Activated CD8-positive, alpha-beta memory T cell treated with anti-CD3 and anti-CD28 coated beads for 24 hours (primary cell): ENCODE measurements at places on chromosomes 3 and 15.

- DNase-seq = no peak
Measured at GRCh38 chr15:49962044-49962602, 156.9 kb downstream of the ATP8B4 start.

GRCh38 chr3:55267206-55267930 lies 219.7 kb downstream of the WNT5A start:
- DNase-seq = no peak

DNA sequence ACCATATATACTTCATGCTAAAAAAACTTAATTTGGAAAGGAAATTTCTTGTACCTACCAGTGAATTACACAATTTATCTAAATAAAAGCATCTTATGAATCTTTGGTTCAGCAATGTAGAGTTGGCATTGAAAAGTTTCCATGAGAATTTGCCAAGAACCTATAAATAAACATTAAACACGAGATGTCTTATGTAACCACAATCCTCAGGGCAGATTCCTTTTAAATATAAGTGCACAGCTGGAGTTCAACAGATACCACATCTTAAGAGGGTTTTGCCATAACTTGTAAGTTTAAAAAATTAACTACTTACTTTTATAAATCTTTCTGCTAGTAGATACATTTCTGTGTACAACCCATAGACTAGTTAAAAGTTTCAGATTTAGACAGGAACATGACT lies 499.3 kb upstream of the ARRDC4 start:
- DNase-seq = no peak

DNA sequence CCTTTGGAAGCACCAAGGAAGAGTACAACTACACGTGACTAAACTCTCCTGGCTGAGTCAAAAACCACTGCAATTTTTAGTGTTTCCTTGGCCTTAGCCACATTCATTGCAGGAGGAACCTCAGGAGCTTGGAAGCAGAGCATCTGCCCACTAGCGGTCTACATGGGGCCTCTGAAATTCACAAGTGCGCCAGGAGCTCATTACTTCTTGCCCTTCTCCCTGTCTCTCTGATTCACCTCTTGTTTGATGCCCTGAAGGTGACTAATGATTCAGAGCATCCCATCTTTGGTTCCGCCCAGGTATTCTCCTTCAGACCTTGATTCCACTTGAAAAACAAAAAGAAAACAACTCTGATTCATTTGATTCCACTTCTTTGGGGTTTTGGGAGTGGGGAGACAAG lies 201.1 kb upstream of the LPP start:
- no peak for DNase-seq

- no peak for DNase-seq
Measured at GRCh38 chr3:188421836-188422540, 268.0 kb downstream of the LPP start.

DNA sequence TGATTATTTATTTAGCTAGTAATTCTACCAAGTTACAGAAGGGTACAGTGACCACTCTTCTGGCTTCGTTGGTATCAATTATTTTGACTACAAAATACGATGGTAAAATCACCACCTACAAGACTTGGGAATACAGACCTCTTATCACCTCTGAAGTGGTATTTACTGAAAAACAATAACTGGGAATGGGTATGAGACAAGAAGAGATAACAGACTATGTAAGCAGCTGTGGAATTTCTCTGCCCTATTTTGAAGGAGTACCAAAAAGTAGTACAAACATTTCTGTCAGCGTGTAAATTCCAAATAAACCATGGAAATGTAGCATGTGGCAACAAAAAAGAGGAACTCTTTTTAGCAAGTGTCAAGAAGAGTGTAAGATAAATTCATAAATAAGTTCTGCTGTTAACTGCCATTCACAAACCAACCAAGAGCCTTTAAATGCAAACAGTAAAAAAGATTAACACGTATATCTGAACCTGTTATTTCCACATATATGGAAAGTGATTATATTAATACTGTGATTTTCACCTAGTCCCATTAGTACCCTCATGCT lies 77.0 kb upstream of the SLC12A8 start:
- DNase-seq = no peak

DNA sequence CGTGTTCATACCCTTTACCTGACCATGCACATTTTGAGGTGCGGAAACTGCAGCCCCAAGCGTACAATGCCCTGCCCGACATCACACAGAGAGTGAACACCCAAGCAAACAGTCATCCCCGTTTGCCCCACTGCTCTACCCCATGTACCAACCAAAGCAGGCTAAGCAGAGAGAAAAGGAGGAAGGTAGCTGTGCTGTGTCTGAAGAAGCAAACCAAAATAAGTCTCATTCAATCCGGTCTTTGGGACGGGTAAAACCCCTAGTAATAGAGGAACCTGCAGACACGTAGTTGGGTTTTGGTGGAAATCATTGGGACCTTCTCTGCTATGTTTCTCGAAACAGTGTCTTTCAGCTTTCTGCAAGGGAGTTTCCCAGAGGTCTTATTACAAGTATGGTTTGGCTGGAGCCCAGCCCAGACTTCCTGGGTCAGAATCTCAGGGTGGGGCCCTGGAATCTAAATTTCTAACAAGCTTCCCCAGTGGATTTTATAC lies 164.6 kb upstream of the HES1 start:
- no peak for DNase-seq

DNA sequence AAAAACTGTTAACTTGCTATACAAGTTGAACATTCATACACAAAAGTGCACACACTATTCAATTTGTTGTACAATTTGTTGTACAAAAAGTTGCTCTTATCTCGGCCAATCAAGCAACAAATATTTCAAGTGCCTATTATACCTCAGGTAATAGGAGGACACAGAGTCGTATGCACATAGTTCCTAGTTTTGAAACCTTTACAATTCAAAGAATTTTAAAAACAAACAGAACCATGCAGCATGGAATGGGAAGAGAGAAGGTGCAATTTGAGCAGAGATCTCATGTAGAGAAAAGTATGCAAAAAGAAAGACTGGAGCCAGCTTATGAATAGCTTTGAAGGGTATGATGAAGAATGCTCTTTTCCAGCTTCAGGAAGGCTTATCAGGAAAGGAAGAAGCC lies 46.5 kb upstream of the ARPP19 start:
- DNase-seq = no peak

GRCh38 chr3:154013736-154014135 lies 107.5 kb upstream of the ARHGEF26 start:
- DNase-seq = no peak

- no peak for DNase-seq
Measured at GRCh38 chr15:75817138-75817935, 25.9 kb upstream of the UBE2Q2 start.

DNA sequence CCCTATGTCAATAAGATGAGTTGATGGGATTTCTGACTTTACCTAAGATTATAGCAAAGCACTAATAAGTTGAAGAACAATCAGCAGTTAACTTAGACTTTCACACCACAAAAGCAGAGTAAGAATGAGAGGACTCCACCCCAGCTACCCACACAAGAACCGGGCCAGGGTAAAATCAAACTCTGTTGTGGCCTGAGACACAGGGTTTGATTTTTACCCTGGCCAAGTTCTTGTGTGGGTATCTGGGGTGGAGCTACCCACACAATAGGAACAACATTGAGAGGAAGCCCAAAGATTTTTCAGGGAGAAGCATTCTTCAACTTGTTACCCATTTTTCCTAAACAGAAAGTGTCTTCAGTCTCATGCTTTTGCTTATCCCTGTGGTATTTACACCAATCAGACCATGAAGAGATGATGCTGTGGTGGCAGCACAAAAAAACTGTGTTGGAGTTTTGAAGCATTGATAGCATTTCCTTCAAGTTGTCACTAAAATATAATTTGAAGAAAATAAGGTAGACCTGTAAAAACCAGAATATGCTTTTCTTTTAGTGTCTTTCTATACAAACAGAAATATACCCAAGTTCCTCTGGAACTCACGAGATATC lies 25.6 kb downstream of the CPOX start:
- DNase-seq = no peak

- no peak for DNase-seq
Measured at GRCh38 chr3:115500795-115501194, 122.5 kb upstream of the GAP43 start.

DNA sequence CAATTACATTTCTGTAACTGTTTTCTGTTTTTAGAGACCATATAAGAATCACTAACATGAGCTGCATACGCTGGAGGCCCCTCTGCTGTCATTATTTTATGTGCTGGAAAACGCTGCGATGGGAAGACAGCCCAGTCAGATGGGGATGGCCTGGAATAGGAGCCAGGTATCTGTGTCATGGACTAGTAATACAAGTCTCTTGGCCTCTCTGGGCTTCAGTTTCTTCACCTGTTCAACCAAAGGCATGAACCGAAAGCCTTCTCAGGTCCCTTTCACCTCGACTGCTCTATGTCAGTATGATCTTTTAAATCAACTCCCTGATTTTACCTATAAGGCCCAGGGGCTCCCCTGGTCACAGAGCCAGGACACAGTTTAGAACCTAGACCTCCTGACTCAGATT lies 14.6 kb upstream of the RFTN1 start:
- DNase-seq = no peak

DNA sequence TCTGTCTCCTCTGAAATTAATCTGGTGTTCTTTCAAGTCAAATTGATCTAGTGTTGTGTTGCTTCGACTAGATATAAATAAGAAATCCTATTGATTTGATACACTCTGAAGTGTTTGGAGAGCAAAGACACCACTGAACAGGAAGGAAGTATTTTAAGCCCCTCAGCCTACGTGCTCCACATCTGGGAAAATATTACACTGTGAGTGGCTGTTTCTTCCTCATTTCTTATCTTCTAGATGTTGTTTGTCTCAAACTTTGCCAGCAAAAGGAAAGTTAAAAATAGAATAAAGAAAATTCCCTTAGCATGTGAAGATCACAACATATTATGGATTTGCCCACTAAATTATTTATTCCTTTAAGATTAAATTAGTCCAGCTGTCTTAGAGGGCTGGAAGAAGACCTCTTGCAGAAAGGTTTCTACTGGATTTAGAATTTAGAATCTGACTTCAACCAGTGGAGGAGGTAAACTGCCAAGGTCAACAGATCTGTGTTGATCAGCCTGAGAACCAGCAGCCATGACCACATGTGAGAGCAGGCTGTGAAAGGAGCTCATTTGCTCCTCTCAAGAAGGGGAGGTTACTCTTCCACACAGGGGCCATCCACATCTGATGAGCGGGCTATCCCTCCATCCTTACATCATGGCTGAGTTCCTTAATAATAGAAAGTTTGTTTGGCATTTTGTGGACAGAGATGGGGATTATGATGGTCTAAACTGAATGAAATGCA lies 46.3 kb upstream of the ACKR4 start:
- DNase-seq = no peak

DNA sequence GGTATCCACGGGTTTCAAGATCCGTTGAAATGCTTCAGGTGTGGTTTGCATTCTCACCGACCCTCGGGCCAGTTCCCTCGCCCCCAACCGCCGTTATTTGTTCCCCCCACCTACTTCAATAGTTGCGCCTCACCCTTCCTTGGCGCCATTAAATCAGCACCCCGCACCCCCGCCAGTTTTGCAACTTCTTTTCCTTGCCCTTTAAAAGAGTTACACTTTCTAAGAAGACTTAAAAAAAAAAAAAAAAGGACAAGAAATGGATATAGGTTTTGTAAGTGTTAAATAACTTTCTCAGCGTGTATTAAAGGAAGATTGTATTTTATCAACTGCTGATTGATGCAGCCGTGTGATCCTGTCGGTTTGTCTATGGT lies 87.2 kb downstream of the NR2F2 start:
- no peak for DNase-seq

GRCh38 chr15:33808720-33809457 lies 159.4 kb upstream of the CHRM5 start:
- DNase-seq = no peak

GRCh38 chr3:38281895-38282686 lies at the start of gene SLC22A14:
TSS of gene SLC22A14 (plus strand) at chr3:38282294. CDS start at chr3:38306027, 23,733 bp downstream.
- no peak for DNase-seq

- peak; percentile 26 for DNase-seq
Measured at GRCh38 chr15:99953886-99954285, 220.6 kb upstream of the LYSMD4 start.

DNA sequence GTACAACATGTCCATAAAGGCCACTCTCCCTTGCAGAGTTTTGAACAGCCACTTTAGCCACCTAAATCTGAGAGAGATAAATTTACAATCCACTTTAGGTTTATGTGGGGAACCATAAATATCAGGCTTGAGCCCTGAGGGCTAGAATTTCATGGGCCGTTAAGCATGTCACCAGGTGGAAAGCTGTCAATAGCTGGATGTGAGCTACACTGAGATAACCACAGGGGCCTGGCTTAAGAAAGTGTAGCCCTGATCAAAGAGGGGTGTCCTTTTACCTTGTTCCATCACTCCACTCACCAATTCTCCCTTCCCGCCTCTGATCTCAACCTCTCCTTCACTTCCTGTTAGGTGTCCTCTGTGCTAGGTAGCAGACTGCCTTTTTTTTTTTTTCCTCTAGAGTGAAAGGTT lies 172.8 kb upstream of the ICE2 start:
- DNase-seq = no peak

DNA sequence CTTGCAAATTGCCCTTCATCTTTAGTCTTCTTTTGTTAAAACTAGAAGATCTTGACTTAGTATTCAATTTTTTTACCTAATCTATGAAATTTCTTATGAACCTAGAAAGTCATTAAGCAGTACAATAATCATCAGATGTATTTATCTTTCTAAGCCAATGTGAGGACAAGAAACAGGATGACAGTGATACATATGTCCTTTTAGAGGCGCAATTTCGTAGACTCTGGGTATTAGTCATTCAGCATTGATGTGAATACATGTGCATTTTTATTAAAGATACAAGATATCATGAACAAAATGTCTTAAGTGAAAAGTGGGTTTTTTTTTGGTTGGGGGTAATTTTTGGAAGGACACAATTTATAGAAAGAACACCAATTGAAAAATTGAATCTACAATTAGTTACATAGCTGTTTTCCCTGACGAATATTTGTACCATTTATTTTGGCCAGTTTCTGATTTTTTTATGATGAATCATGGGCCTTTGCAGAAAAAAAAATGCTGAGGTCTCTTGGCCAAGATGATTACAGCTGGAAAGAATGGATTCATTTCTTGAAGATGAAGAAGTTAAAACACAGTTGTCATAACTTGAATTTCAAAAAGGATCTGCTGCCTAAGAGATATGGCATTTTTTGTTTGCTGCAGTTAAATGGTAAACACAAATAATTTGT lies 48.9 kb upstream of the AGTR1 start:
- no peak for DNase-seq

DNA sequence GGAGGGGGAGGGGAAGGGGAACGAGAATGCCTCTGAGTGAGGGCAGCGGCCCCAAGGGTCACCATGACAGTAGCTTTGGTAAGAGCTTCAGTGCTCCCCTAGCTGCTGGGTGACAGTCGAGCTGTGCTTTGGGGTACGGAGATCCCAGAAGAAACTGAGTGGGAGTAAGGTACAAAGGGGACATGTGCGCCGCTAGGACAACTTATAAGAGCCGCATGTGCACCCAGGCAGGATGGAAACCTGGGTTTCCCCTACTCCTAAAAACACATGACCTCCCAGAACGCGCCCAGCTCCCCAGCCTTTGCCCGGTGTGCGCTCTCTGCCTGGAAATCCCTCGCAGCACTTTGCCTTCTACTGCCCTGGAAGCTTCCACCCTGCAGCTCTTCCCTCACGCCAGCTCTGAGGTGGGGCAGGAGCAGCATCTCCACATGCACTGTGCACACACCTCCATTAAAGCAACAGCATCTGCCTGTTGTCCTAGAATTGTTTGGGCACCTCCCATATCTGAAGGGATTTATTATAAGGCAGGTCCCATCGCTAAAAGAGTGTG lies 232.2 kb downstream of the ADAMTS17 start:
- DNase-seq = no peak

- DNase-seq = no peak
Measured at GRCh38 chr3:37058117-37058516, 64.8 kb downstream of the MLH1 start.
